ENCODE measurements at places on chromosomes 1 and 21. TPM values are rescaled to one million over a fixed set of nuclear protein-coding genes. Genes with fewer than 3 reads are reported as not detected.

HEYL gene
- 10.4 TPM for total RNA-seq

UQCRHL gene
- 1.1 TPM for total RNA-seq

DNA sequence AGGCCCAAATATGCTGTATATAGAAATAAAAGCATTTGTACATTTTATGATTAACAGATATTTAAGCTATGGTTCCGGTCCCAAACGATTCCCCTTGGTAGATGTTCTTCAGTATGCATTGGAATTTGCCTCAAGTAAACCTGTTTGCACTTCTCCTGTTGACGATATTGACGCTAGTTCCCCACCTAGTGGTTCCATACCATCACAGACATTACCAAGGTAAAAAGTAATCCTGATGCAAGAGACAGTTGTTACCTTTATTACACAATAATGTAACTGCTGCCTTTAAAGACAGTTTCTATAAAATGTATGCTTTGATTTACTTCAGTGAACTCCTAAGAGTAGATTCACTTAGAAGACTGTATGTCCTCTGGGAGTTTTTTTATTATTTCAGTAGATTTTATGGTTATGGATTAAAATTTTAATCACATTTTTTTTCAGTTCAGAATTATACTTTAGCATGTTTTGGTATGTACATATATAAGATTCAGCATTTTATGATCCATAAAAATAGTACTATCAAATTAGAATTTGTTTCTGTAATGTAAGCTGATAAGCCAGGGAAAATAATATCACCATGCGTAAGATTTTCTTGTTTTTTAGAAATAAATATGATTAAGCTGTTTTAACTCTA, 96.5 kb downstream of the USP25 start:
- no peak for DNase-seq

DNA sequence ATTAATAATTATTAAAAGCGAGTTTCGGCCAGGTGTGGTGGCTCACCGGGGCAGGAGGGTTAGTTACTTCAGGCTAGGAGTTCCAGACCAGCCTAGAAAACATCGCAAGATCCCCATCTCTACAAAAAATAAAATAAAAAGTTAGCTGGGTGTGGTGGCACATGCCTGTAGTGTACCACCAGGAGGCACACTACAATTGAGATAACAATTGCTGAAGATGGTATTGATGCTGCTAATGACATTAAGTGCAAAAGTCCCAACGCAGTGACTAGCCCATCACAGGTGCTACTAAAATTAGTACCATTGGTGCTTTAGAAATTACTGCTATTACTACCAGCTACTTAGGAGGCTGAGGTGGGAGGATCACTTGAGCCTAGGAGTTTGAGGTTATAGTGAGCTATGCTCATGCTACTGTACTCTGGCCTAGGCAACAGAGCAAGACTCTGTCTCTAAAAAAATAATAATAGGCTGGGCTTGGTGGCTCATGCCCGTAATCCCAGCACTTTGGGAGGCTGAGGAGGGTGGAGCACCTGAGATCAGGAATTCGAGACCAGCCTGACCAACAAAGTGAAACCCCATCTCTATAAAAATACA, 156.6 kb downstream of the GREM2 start:
- DNase-seq, result no peak

- no peak for DNase-seq
Measured at GRCh38 chr1:182714546-182714945, 30.2 kb upstream of the RGS8 start.

GRCh38 chr1:185074307-185074706, 28.9 kb downstream of the RNF2 start:
- no peak for DNase-seq

- no peak for DNase-seq
Measured at GRCh38 chr1:109589177-109589576, 30.2 kb downstream of the GNAT2 start.

- no peak for DNase-seq
Measured at GRCh38 chr1:2887941-2888855, 86.7 kb upstream of the TTC34 start.

- DNase-seq, result no peak
Measured at GRCh38 chr1:20107796-20108195, 11.5 kb downstream of the PLA2G2D start.

- DNase-seq, result no peak
Measured at GRCh38 chr1:917076-917459, 6.7 kb upstream of the SAMD11 start.

DNA sequence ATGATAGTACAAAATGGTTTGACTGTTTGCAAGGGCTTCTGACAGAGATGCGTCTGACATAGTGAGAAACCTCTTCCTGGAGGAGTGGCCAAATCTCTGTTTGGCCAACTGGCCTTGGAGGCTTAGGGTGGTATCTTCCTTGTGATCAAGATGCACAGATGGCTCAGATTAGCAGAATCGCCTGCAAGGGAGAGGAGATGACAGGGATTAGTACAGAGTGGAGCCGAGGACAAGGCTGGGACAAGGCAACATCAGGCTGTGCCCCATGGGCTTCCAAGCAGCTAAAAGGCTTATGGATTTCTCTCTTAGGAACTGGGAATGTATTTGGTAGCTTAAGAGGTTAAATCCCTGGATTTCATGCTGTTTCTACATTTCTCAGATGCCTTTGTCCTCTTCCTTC, 379.1 kb downstream of the SIPA1L2 start:
- DNase-seq, result no peak

- no peak for DNase-seq
Measured at GRCh38 chr1:43054961-43055360, 96.3 kb upstream of the SLC2A1 start.

DNA sequence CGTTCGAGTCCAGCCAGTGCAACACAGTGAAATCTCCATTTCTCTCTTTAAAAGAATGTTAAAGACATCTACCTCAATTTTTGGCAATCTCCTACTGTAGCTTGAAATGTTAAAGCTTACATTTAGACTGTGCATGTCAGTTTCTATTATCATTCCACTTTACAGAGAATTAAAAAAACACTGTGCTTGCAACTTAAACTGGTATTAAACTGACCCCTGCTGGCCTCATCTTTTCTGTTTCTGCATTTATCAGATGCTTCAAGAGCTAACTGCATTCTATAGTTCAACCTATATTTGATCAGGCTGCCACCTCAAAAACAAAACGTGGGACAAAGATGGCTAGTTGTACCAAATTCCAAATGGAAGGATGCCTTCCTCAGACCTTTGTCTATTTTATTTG, 226.5 kb downstream of the SMYD3 start:
- no peak for DNase-seq

GRCh38 chr1:6544831-6545230, 9.5 kb downstream of the NOL9 start:
- no peak for DNase-seq

DNA sequence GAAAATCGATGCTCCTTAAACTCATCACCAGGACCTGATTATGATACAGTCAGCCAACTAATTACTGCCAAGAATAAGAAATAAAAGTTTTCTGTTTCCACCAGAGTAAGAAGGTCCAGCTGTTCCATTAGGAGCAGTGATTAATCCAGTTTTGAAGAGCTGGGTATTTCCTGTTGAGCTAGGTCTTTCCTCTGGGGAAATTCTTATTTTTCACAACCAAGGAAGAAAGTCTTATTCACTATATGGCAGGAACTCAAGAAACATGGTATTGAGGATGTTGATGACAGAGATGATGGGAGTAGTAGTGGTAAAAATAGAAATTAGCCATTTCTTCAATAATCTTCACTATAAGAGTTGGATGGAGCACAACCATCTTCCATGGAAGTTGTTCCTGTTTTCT, 374.6 kb upstream of the RUNX1 start:
- no peak for DNase-seq

DNA sequence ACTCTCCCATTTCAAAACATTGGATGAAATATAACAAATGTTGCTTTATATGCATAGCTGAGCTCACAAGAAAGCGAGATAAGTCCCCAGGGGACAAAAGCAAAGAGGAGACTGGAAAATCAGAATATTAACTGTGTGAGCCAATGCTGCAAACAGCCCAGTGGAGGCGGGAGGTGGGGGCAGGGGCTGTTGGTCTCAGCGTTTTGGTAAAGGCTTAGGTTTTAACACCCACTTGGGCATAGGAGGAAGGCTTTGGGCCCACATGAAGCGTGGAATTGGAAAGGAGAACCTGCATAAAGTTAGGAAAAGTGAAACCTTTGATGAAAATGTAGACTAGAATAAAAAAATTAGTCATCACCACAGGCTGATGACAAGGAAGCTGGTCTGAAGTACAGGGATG, 30.2 kb upstream of the SMIM12 start:
- no peak for DNase-seq

DNA sequence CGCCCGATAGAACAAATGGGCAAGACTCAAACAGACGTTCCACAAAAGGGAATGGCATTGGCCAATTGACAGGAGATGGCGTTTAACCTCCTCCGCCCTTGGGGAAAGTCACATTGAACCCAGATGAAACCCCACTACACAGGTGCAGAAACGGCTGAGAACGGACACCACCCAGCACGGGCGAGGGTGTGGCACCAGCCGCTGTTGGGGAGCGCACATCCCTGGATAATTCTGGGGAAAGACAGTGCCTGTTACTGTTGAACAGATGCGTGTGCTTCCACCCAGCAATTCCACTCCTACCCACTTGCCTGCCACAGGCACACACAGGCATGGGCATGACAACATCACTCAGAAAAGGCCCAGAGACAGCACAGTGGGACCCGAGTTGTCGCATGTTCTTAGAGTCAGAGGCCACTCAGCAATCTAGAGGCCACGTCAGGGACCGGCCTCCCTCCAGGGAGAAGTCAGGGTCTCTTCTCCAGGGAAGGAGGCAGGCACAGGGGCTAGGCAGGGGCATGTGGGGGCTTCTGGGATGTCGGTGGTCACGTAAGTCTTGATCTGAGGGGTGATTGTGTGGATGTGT, 15.2 kb downstream of the PRXL2B start:
- DNase-seq, result no peak

DNA sequence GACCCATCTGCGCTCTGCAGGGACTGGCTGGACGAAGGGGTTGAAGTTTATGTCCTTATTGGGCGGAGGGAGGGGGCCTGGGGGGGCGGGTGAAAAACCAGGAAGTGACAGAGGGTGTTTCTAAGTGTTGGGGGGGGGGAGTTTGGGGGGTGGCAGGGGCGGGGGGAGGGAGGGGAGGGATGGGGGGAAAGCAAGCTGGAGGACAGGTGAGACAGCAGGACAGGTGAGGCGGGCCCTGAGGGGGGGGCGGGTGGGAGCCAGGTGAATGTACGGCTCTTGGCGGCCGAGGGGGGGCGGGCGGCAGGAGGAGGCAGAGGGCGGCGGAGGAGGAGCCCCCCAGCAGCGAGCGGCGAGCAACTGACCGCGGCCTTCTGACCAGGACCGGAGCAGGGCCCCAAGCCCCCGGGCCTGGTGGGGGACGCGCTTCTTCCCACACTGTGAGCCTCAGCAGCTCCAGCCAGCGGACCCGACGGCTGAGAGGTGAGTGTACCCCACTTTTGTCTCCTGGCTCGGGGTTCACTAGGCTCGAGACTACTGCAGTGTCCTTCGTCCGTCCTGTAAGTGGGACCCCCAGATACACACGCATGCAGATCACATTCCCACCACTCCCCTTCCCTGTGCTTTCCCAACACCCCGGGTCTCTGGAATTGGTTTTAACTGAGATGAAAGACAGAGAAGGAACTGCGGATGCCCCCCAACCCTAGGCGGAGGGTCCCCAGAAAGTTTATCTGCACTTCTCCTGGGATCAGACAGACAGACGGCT, at the start of gene ZBTB7B:
Gene ZBTB7B, plus strand, starts transcription at position 339 of the 763 bp plus-strand sequence. CDS start 11,859 bp downstream, outside the sequence.
- peak; percentile 80 for DNase-seq

All from lower lobe of right lung (tissue), 2 donors.